T-helper 2 cell treated with Interferon-gamma antibody and Interleukin-4, amounts not matched to agents 100 ng/mL and 5 ng/mL, for 36 hours (primary cell): ENCODE measurements at places on chromosomes 3 and 15. TPM values are rescaled to one million over a fixed set of nuclear protein-coding genes. Genes with fewer than 3 reads are reported as not detected.

Gene CYP1A1
- 1.0 TPM in 2 replicates for total RNA-seq

Gene PAQR5
- total RNA-seq = not detected in 2 replicates

Gene C3orf70
- total RNA-seq = 0.07 TPM in 2 replicates

Gene SLC22A14
- 0.09 TPM in 1 of 2 replicates, not detected in the other for total RNA-seq

Gene ZCWPW2
- 0.18 TPM in 1 of 2 replicates, not detected in the other for total RNA-seq

Gene ERC2
- 0.11 and 0.20 TPM in 2 replicates for total RNA-seq

Gene NCK1
- 41.5 and 45.4 TPM in 2 replicates for total RNA-seq

Gene CHRD
- not detected in 2 replicates for total RNA-seq

Gene RPL4
- 2,397 and 2,453 TPM in 2 replicates for total RNA-seq

Gene GHSR
- not detected in 2 replicates for total RNA-seq

Gene STAB1
- total RNA-seq = 0.05 and 0.09 TPM in 2 replicates

Gene CHRNA7
- total RNA-seq = not detected in 2 replicates

Gene PLIN1
- 0.07 TPM in 1 of 2 replicates, not detected in the other for total RNA-seq

Gene FGF12
- total RNA-seq = not detected in 2 replicates

Gene C2CD4A
- total RNA-seq = not detected in 2 replicates

Gene FBXO40
- not detected in 2 replicates for total RNA-seq

Gene ZNF80
- 0.86 and 1.00 TPM in 2 replicates for total RNA-seq

Gene SLC6A1
- not detected in 2 replicates for total RNA-seq

Gene SCG5
- 2.9 and 4.1 TPM in 2 replicates for total RNA-seq

Gene HESX1
- total RNA-seq = 0.68 and 1.1 TPM in 2 replicates

Gene KNG1
- total RNA-seq = not detected in 2 replicates
